ENCODE measurements at places on chromosomes 4 and X.

DNA sequence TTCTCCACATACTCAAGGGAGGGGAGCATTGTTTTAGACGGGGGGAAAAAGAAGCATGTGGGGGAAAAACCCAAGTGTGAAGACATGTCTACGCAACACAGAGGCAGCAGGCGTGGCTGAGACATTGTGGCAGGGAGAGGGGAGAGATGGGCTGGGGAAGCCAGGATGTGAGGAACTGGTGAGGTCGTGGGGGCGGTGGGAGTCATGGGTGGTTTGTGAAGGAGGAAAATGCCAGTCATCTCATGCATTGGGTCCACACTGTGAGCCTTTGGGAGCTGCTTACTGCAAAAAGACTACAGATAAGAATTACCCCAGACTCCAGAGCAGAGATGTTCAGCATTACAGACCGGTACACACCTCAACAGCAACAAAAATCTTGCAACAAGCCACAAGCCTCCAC is 2.1 kb downstream of the JAKMIP1 start:
- no peak for DNase-seq

DNA sequence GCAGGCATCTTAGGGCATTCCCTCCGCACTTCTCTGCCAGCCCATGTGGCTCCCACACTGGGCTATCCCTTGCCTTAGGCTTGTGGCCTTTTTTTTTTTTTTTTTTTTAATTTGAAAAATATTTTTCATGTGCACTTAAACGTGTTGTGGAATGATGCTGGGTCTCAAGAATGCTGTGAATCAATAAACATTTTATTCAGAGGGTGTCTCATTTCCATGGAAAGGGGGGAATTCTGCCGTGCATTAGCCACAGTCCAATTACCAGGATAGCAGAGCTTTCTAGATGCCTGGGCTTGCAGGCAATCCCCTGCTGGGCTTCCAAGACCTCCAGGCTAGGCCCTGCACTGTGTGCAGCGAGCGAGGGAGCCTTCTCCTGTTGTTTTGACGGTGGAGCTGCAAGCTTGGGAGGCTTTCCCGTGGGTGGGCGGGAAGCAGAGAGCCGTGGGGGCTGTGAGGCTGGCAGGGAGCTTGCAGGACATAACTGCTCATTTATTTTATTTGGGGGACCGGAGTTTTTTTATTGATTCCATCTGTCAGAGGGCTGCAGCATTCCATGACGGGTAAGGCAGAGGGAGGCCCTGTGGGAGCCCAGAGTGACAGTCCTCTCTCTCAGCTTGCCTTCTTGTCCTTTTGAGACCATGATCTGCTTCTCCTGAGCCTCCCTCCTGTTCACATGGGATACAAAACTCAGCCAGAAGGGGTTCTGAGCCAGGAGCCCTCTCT is 2.6 kb upstream of the CPZ start:
- DNase-seq, result no peak

DNA sequence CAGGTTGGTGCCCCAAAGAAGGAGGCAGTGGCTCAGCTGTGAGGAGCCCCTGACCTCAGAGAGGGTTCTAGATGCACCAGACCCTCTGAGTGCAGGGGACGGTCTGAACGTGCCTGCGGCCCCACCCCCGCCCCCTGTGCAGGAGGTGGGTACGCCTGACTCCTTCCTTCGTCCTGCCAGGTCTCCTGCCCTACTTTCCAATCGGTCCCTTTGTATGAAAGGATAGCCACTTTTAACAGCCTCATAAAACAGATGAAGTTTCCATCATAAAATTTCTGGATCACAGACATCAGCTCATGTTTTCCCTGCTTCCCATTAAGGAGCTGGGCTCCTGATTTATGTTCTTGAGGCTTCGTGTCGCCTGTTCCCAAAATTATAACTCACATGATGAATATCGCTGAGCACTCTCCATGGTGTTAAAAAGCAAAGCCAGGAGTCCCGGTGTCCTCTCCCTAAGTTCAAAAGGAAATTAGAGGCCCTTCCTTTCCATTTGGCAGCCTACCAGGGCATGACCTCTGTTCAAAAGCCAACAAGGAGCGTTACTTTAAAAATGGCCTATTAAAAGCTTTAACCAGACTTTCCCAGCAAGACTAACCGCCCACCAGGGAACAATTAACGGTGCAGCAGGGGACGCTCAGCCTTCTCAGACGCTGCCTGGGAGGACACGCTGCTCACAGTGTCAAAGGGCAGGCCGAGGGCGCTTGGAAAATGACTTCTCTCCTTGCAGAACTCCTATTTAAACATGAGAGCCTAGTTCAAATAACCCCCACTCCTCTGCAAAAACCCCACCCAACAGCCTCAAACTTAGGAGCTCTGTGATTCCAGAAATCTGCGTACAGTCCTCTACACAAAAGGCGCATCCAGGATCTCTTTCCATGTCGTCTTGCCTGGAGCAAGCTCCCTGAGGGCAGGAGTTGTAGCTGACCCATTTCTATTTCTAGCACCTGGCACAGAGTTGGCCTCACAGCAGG is 181.9 kb downstream of the AFAP1 start:
- DNase-seq, result peak; percentile 49

DNA sequence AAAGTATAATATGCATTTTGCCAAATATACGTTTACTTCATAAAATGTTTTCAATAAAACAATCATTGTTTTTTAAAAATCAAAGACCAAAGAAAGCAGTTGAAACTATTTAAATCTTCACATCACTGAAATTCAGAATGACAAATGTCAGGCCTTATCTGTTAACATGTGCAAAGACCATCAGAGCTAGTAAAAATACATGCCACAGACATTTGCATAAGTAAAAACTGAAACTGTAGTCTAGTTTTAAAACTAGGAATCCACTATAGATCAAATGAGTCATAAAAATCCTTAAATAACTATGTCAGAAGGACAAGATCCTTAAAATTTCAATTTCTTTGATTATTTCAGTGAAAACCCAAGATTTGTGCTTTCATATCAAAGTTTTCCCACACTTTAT is 24.8 kb downstream of the KLHL15 start:
- DNase-seq, result no peak
